CD4-positive, alpha-beta T cell (primary cell): ENCODE measurements at places on chromosomes 5 and 9.

GRCh38 chr5:181189363-181189961, 15.5 kb downstream of the TRIM7 start:
- DNase-seq: peak; percentile 78

DNA sequence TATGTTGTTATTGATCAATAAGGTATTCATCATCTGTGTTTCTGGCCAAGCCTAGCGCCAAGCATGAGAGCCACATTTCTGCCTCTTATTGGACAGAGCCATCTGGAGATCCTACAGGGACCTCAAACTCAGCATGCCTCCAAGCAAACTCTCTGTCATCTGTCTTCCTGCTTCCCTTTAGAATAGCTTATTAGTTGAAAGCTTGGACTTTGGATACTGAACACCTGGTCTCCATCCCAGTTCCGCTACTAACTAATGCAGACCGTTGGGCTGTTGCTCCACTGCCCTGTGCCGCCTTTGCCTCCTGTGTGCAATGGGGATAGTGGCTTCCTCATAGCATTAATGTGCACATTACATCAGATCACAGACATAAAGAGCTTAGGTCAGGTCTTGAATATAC, 65.5 kb downstream of the MAP1B start:
- DNase-seq: no peak

DNA sequence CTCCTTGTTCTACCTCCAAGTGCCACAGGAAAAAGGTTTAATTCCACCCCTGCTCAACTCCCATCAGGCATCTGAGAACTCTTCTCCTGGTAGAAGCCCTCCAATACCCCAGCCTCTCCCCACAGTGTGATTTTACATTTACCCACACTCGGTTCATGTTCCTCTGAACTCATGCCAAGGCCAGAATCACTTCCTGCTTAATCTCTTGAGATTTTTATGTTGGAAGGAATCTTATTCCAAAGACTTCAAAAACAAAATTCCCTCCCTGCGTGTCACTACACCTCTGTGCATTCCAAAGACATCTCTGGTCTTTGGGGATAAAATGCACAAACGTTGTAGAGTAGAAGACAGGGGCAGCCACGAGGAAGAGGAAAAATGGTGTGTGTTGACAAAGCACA, 186.8 kb downstream of the ACTL7B start:
- no peak for DNase-seq

- no peak for DNase-seq
Measured at GRCh38 chr9:130186839-130187522, 14.8 kb downstream of the NCS1 start.

DNA sequence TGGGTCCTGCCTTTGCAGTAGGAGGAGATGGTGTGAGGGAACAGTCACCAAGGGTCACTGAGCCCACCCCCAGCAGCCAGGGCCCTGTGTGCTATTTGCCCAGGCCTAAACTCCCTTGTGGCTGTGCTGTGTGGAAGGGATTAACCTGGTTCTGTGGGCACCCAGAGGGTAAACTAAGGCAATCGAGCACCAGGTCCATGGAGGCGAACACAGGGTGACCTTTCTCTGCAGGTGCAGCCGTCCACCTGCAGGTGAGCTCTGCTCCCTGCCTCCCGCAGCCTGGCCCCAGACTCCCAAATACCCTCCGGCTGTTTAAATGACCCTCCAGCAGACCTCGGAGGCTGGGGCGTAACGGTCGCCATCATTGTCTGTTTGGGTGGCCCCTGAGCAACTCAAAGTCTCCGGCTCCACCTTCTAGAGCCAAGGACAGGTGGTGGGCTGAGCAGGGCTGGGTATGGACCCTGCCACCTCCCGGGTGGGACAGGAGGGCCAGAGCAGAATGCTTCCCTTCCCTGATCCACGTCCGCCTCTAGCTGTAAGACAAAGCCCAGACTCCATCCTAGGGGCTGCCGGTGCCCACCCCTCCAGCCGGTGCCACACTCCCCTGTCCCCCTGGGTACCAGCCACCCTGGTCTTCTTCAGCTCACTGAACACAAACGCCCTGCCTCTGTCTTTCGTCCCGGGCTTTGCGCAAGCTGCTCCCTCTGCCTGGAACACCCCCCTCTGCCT, 34.1 kb upstream of the FIBCD1 start:
- no peak for DNase-seq

GRCh38 chr5:153350175-153350883, 140.1 kb upstream of the GRIA1 start:
- no peak for DNase-seq

DNA sequence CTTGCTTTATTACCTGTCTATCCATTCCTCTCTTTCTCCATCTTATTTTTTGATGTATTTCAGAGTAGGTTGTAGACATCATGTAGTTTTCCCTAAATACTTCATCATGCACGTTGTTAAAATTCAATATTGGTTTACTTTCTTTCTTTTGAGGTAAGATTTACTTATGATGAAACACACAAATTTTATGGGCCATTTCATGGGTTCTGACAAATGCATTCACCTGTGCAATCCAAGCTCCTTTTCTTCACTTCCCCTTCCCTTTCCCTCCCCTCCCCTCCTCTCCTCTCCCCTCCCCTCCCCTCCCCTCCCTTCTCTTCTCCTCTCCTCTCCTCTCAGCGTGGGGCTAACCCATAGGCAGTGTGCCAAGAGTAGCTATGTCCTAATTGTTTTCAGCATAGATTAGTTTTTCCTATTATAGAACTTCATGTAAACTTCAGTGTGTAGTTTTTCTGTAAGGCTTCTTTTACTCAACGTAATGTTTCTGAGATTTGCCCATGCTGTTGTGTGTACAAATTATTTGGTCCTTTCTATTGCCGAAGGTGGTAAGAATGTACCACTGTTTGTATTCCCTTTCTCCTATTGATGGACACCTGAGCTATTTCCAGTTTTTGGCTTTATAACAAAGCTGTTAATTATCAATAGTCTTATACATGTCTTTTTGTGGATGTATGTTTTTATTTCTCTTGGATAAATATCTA, 92.9 kb upstream of the CLINT1 start:
- no peak for DNase-seq

GRCh38 chr9:131270171-131271015, 5.9 kb downstream of the FAM78A start:
- peak; percentile 52 for DNase-seq

DNA sequence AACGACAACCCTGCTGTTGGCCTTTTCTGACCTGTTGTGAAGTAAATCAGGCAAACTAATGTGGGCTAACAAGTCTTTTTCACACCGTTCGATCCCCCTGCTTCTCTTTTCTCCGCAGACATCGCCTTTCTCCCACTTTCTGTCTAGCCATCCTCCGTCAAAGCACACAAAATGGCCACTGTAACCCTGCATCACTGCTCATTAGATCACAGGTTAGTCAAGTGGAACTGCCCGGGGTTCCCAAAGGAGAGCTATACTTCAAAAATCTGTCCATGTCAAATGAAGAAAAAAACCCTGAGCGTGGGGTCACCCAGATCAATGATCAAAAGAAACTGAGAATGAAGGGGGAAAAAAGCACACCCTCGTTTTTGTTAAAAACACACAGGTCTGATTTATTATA, 212.1 kb downstream of the ARL15 start:
- no peak for DNase-seq

DNA sequence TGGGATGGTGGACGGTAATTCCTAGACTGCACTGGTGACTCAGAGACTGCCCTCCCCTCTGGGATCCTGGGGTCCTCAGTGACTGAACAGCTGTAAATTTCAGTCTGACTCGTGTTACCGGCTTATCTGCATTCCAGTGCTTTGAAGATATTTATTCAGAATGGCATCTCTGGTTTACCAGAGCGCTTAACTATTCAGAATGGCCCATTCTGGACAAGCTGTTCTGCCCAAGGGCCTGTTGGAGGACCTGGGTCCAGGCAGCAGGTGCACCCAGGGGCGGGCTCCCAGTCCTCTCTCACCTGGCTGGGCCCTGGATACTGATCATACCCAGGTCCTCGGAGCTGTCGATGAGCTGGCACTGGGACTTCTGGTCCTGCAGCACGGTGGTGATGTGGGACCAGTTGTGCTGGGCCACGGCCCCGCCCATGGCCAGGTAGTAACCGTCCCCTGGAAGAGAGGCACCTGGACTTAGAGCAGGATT, 48.0 kb downstream of the SARDH start:
- no peak for DNase-seq

GRCh38 chr5:133700251-133700650, 87.9 kb upstream of the FSTL4 start:
- DNase-seq: no peak

- no peak for DNase-seq
Measured at GRCh38 chr5:180866985-180867384, 5.9 kb upstream of the ZFP62 start.

DNA sequence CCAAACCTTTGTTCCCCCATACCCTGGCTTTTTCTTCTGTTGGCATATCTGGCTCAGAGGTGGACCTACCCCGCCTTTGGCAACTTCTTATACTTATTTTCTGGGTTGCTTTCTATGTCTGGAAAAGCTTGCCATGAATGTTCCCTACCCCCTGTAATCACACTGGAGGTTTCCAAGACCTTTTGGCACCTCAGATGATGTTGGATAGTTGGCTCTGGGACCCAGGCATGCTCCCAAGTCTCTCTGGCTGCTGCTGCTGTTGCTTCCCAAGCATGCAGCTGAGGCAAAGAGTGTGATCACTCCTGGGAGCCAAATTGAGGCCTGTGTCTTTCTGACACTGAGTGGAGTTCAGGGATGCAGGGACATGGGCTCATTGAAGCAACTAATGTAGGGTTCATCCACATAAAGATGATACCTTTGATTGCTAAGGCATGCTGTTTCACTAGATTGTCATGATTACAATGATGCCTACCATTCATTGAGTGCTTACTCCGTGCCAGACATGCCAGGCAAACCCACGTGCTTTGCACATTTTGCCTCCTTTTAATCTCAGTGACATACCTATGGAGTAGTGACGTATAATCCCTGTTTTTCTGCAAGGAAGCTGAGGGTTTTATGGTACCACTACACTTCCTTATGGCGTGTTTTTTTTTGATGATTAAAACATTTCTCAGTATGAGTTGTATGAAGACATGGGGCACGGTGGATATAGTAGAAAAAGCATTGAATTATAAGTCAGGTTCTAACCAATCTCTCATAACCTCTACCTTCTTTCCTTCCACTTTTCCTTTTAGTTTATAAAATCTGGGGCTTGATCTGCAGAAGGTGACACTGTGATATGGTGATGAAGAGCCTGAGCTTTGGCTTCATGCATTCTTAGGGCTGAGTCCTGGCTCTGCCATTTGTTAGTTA, 73.1 kb downstream of the ARHGAP26 start:
- no peak for DNase-seq

DNA sequence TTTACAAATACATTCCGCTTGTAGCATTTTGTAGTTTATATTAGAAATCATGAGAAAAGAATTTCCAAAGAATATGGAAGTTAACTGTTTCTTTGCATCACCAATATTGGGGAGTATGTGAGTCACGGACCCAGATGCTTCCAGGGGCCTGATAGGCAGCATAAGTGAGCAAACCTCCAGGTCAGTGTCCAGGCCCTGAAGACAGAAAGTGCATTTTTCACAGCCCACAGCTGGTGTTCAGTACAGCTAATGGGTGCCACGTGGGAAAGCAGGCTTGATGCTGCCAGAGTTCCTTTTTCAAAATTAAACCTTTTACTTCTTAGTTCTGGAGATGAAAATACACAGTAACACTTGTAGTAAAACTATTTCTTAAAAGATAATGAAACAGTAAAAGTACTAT, 454.4 kb upstream of the ACTBL2 start:
- DNase-seq: no peak

GRCh38 chr9:6096821-6097220, 81.4 kb upstream of the RANBP6 start:
- no peak for DNase-seq

DNA sequence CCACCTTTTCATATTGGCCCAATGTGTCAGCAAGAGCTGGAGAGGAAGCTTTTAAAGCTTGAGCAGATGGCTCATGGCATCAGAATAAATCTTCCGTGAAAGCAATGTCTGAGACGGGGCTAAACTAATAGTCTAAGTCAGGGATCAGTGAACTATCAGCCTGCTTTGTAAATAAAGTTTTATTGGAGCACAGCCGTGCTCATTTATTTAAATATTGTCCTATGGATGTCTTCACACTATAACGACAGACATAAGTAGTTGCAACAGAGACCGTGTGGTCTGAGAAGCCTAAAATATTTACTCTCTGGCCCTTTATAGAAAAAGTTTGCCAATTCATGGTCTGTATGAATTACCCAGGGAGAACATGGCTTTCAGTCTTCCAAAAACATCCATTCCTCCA, 85.6 kb upstream of the SLC44A1 start:
- DNase-seq: no peak

GRCh38 chr5:153613144-153613543, 122.7 kb downstream of the GRIA1 start:
- DNase-seq: no peak

DNA sequence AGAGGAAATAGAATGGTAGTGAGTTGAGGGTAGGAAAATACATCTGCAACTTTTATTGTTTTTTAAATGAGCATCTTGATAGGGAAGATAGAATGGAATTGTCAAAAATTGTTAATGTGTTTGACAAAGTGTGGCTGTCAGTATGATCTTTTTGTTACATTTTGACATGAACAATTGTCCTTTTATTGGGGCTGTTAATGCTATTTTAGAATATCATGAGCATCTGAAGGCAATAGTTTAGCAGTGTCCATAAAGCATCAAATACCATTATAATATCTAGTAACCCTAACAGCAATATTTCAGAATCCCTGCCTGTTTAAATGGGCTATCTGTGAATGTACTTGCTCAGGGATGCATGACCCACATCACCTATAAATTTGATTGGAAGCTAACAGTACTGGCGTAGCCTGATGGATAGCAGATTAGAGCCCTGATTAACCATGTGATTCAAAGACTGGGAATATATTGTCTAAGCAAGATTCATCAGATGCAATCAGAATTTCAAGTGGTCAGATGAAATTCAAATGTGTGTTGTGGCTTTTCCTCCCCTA, 37.8 kb downstream of the TLE4 start:
- no peak for DNase-seq

GRCh38 chr9:18618862-18619261, 144.9 kb downstream of the ADAMTSL1 start:
- DNase-seq: no peak

DNA sequence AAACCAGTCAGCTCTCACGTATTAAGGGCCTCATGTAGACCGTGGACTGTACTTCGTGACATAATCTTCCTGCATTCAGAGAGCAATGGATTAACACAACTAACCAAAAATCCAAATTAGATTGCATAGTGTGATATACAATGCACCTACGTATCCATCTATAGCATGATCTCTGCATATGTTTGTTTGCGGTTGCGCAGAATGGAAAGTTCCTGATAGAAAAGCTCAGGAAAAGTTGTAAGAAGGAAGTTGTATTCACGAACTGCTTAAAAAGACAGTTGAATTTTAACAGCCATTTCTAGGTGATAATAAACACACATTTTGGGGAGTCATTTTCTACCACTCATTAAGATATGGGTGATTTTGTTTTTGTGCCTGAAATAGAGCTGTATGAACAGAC, 869.0 kb downstream of the TLE4 start:
- DNase-seq: no peak

GRCh38 chr9:87540444-87541105, 42.9 kb downstream of the DAPK1 start:
- DNase-seq: no peak

- no peak for DNase-seq
Measured at GRCh38 chr9:120655005-120655622, 59.2 kb downstream of the MEGF9 start.
